ENCODE measurements at places on chromosomes 5 and 9. TPM values are rescaled to one million over a fixed set of nuclear protein-coding genes. Genes with fewer than 3 reads are reported as not detected.

GRCh38 chr5:9231842-9232241 is 314.0 kb downstream of the SEMA5A start:
- no peak for DNase-seq

DNA sequence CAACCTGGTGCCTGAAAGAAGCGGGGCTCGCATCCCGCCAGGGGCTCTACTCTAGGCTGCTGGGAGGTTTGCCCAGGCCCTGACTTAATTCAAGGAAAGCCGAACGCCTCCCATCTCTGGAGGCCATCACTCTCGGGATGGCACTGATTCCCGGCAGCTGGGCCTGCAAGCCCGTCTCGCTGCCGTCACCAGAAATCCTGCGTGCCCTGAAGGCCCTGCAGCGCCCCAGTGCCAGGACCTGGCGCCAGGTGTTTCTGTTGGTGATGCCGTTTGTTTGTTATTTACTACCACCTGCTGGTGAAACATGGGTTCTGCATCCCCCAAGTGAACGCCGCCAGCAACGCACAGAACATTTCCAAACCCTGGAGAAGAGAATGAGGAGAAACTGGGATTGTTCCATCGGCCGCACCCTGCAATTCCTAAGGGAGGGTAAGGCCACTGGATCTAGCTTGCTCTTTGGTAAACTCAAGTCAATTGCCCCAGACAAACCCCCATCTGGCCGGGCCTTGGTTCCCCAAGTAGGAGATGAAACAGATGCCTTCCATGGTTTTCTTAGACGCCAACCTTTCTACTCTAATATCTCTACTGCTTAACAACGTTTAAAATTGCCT is 77.9 kb downstream of the AK8 start:
- DNase-seq = no peak

GRCh38 chr9:36928670-36929349 is 105.3 kb downstream of the PAX5 start:
- DNase-seq = peak; percentile 48

GRCh38 chr5:124528838-124529237 is 217.6 kb downstream of the ZNF608 start:
- DNase-seq = no peak

DNA sequence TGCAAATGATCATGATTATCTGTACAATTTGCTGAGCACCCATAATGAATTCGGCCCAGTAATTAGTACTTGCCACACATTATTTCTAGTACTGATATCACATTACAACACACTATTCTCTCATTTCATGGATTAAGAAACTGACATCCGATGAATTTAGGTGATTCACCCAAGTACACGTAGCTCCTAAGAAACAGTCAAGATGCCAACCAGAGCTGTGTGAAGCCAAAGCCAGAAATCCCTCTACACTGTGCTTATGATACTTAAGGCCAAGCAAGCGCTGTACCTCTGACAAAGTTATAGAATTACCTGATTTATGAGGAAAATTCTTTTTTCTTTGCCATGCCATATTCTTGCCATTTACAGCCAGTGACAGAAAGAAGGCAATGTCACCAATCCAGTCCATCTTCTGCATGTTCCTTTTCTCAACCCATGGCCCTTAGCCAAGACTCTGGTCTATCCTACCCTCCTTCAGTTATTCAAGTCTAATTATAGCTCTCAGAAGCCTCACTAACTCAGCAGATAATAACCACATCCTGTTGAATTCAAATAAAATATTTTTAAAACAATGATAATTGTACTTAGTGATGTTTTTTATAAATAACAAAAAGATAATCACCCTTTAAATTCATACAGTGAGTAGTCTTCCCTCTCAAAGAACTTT is 74.3 kb upstream of the PTGER4 start:
- DNase-seq = no peak

GRCh38 chr5:178826216-178826615 is 33.5 kb upstream of the ZNF354B start:
- no peak for DNase-seq

DNA sequence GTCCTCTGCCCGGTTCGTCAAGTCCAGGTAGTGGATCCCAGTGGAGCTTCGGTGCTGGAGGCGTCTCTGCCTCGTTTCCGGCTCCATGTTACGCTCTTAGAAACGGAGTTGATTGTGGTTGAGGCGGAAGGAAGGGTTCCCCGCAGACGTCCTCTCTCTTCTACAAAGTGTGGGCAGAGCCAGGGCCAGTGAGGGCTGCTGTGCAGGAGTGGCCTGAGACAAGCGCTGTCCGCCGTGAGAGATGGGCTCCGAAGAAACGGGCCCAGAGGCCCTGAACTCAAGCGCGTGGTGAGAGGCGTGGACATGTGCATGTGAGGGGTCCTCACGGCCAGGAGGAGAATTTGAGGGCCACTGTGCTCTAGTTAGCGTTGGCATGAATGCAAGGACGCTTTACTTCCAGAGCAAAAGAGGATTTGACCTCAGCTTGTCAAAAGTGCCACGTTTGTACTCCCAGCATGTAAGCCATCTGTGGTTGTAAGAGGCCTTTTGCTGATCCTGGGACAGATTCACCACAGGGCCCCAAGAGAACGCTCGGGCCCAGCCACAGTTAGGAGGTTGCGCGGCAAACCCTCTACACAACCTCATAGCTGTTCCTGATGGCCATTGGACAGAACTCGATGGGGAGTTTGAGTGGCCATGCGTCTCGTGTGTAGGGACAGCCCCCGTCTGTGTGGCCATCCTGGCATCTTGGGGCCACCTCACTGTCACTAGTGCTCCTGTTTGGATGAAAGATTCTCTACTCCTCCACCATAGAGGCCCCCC is 10.2 kb downstream of the MAN1B1 start:
- DNase-seq = no peak

- DNase-seq = no peak
Observed at GRCh38 chr5:166045961-166046360, 2245.5 kb upstream of the WWC1 start.

DNA sequence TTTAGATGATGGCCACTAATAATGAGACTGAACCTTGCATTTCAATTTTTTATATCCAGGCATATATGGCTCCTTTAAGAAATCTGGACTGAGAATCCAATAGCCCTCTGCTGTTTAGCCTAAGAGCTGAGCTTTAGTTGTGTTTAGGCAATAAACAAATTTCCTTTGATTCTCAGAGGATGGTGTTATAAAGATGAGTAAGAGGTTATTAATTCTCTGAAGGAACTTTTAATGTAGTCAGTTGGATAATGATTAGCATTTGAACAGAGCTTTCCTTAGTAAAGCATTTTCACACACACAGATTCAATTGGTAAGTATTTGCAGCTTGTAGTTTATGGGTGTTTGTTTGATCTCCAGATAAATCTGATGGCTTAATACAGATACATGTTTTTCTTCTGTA is 149.6 kb downstream of the PRR16 start:
- DNase-seq = peak; percentile 23

DNA sequence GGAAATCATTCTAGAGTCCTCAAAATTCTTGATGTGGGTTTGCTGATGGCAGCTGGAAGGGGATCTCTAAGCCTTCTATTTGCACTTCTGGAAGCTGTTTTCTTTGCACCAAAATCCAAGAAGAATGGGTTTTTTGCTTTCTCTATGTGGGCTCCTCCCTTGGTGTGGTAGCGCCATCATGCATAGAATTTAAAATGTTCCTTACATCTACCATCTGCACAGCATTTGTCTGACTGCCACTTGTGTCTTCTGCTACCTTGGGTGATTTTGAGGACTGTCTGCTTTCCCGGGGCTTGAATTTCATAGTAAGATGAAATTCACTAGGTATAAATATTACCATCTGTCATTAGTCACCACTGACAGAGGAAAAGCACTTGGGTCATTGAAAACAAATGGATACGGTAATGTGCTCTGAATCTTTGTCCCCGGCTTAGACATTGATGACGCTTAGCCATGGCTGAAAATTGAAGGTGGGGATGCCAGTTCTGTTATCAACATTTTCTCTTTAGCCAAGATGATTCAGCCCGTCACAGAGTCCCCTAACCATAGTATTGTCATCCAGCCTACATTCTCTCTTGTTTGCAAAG is 30.0 kb downstream of the SNX30 start:
- DNase-seq = no peak

GRCh38 chr9:87465816-87466215 is 31.9 kb upstream of the DAPK1 start:
- no peak for DNase-seq

DNA sequence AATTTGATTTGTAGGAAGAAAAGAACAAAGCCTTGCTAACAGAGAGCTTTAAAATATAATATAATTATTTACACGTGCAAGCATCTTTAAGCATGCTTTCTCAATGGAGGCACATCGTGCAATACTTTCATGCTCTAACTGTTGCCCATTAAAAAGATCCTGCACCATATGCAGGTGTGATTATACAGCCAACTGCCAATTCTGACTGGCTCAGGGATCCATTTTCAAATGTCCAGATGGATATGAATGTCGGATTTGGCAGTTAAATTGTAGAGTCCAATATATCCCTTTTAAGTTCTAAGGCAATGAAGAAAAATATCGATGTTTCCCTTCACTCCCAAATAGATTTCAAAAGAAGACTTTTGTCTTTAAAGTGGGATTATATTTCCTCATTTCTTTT is 416.4 kb upstream of the CD180 start:
- DNase-seq = no peak

DNA sequence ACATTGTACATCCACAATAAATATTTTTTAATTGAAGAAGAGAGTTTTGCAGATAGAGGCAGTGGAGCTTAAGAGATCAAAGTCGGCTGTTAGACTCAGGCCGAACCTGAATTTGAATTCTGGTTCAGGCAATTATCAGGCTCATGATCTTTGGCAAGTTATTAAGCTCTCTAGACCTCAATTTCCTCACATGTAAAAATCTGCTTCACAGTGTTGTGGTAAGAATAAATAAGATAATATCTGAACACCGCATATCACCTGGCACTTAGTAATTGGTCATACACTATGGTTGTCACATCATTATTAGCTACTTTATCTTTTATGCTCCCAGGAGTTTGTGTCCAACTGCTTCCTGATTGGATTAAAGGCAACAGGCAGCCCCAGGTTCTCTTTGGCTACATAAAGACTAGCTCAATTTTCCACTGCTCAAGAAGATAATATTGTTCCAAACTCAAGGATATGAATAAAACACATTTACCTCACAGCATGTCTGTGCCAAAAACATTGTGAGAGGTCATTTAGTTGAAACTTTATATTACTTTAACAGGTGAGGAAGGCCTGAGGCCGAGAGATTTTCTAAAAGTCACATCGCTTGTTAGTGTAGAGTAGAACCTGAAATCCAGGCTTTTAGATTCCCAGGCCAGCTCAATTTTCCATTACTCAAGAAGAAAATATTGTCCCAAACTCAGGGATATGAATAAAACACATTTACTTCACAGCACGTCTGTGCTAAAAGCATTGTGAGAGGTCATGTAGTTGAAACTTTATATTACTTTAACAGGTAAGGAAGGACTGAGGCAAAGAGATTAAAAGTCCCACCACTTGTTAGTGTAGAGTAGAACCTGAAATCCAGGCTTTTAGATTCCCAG is 289.2 kb upstream of the PTGER4 start:
- no peak for DNase-seq

GRCh38 chr9:75712700-75713099 is 177.8 kb upstream of the PCSK5 start:
- DNase-seq = no peak

GRCh38 chr5:83400701-83401100 is 70.8 kb upstream of the VCAN start:
- DNase-seq = no peak

GRCh38 chr5:32147959-32148358 is 26.2 kb downstream of the GOLPH3 start:
- DNase-seq = no peak

GRCh38 chr5:37665889-37666288 is 174.0 kb downstream of the GDNF start:
- peak; percentile 23 for DNase-seq

DNA sequence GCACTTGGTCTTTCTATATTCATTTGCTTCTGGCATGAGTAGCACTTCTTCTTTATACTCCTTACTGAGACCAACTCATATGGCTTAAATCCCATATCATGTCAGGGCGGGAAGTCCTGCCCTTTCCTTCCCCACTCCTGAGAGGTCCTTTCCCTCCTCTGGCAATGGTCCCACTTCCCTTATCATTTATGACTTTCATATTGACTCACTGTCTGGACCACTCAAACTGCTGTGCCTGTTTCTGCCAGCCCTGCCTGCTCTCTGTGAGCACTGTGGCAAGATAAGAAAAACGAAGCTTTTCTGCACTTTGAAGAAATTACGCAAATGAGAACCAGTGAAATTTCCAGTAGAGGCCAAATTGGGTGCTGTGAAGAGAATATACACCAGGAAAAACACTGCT is 58.1 kb downstream of the ZNF474 start:
- no peak for DNase-seq

DNA sequence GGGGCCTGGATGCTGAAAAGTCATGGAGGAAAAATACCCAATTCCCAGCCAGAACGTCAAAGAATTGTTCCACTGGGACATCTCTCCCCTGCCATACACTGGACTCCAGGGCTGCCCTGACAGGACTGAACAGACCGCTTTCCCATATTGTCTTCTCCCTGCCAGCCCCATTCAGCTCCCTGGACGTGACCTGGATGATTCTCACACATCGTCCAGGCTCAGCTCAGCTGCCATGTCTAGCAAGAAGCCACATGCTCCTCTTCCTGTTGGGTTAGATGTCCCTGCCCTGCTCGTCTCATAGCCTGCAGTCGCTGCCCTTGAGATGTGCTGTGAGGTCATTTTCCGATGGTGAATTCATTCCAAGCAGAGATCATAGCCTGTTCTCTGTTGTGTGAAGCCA is 37.4 kb downstream of the FOXI1 start:
- DNase-seq = no peak

DNA sequence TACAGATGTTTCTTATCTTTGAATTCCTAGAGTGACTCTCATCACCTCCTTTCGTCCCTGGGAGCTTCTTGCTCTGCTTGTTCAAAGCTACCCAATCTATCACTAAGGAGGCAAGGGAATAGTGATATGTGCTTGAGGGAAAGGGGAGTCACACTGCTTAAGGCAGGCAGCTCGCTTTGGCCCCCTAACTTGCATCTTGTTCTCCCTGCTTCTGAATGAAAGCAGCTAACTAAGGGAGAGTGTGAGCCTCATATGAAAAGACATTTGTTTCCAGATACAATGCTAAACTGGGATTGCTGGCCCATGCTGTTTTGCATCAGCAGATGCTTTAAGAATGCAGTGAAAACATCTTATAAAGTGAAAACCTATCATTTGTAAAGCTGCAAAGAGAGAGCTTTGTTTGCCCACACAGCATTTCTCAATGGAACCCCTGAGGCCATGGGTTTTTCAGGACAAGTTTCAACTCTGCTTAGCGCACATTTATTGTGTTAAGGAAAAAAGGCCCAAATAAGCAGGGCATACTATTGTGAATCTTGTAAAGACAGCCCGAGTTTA is 367.9 kb upstream of the ADAMTSL1 start:
- DNase-seq = no peak

GRCh38 chr5:89758146-89758545 is 651.4 kb downstream of the CETN3 start:
- DNase-seq = no peak

- DNase-seq = no peak
Observed at GRCh38 chr5:177476531-177477233, 3.2 kb upstream of the DBN1 start.

The DOCK2 gene
- 2.2 TPM for total RNA-seq

The CERT1 gene
- 17.3 TPM for total RNA-seq

The IFNK gene
- not detected for total RNA-seq

The MGAT1 gene
- total RNA-seq = 88.5 TPM

The ADAMTS2 gene
- total RNA-seq = 2.3 TPM

The C7 gene
- 0.13 TPM for total RNA-seq

The SLC1A1 gene
- total RNA-seq = 6.1 TPM

The PFN3 gene
- total RNA-seq = not detected

The ADGRD2 gene
- total RNA-seq = not detected

The STPG3 gene
- total RNA-seq = not detected

The SHC3 gene
- total RNA-seq = 5.1 TPM

Data from kidney epithelial cell (primary cell).